ENCODE measurements at places on chromosomes 7 and 10.

- no peak for DNase-seq
Measured at GRCh38 chr10:101425535-101425934, 71.6 kb downstream of the BTRC start.

DNA sequence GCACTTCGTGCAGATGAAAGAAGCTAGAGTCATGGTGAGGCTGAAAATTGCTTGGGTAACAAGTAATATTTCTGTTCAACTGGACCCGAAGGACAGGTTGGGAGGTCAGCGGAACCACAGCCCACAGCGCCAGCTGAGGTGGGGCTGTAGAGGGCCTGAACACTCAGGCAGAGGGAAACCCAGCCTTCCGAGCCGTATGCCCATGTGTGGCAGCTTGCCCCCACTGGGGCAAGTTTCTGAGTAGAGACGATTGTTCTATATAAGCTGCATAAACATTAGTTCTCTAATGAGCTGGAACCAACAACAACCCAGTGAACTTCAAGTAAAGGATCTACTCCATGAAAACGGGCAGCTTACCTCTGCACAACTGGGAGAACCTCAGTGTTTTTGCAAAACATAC lies 58.4 kb upstream of the TNS3 start:
- no peak for DNase-seq

DNA sequence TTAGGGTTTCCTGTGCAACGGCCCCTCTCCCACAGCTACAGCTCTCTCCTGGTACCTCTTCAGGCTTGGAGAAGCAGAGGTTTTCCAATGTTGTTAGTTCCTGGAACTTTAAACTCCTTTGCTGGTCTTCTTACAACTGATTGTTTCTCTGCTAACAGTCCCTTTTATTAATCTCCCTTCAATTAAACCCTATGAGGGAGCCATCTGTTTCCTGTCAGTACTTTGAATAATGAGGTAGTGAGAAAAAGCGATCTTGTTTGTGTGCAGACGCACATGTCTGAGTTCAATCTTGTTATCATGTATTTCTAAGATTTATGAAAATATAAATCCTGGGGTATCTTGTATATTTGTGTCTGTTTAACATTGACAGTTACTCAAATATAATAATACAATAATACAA lies 102.4 kb downstream of the MDFIC start:
- DNase-seq = no peak

- no peak for DNase-seq
Measured at GRCh38 chr7:52482076-52482475, 553.4 kb upstream of the POM121L12 start.

GRCh38 chr10:69473304-69473990 lies 22.2 kb downstream of the TSPAN15 start:
- DNase-seq = no peak

GRCh38 chr7:116807011-116807560 lies 55.3 kb upstream of the CAPZA2 start:
- DNase-seq = no peak

DNA sequence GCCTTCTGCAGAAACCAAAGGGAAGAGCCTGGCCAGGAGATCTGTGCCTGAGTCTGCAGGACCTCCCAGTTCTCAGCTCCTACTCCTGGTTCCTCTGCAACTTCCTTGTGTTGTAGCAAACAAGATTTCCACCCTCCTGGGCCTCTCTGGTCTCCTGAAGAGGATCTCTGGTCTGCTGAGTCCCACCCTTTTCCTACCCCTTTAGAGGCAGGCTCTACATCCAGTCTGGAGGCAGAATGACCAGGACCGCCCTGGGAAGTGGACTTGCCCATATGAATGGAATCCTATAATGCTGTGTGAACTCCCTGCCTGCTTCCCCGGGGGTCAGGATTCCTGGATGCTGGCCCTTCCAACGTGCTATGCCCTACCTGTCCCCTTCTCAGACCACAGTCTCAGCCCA lies 3.2 kb downstream of the DENND2A start:
- no peak for DNase-seq

GRCh38 chr10:48574322-48574796 lies 30.5 kb downstream of the ARHGAP22 start:
- DNase-seq = no peak

DNA sequence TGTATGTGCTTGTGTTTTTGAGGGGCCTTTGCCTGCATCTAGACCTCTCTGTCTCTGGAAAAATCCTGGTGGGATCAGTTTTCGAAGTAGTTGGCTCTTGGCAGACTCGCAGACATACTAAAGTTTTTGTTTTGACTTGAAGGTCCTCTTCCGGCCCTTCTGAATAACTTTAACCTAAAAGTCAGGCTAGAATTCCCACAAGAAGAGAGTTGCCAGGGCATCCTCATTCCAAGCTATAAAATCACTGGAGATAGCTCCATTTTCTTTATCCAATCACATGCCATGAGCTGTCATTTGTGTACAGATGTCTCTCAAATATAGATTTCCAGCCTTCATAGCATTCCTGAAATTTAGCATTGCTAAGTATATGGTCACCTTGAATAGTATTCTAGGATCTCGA lies 967.8 kb downstream of the LRMDA start:
- no peak for DNase-seq

- no peak for DNase-seq
Measured at GRCh38 chr10:64648915-64649314, 1127.7 kb downstream of the REEP3 start.

DNA sequence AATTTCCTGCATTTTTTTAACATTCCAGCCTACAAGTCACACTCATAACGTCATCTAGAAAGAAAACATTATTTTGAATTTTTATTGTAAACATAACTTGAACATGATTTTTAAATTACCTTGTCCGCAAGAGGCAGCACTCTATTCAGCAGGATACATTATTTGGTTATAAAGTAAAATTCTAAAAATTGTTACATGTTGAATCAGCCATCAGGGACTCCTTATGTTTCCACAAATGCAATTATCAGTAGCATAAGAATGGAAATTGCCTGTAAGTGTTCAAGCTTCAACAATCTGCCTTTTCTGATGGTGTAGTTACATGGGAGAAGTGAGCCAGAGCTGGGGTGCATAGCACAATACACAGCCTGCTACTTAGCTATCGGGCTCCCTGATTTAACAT lies 97.5 kb downstream of the ZNF365 start:
- no peak for DNase-seq

- DNase-seq = no peak
Measured at GRCh38 chr10:86931872-86932271, 25.5 kb downstream of the MMRN2 start.

- no peak for DNase-seq
Measured at GRCh38 chr10:110978204-110978603, 58.8 kb downstream of the SHOC2 start.

- DNase-seq = no peak
Measured at GRCh38 chr7:158014976-158015375, 572.6 kb downstream of the PTPRN2 start.

DNA sequence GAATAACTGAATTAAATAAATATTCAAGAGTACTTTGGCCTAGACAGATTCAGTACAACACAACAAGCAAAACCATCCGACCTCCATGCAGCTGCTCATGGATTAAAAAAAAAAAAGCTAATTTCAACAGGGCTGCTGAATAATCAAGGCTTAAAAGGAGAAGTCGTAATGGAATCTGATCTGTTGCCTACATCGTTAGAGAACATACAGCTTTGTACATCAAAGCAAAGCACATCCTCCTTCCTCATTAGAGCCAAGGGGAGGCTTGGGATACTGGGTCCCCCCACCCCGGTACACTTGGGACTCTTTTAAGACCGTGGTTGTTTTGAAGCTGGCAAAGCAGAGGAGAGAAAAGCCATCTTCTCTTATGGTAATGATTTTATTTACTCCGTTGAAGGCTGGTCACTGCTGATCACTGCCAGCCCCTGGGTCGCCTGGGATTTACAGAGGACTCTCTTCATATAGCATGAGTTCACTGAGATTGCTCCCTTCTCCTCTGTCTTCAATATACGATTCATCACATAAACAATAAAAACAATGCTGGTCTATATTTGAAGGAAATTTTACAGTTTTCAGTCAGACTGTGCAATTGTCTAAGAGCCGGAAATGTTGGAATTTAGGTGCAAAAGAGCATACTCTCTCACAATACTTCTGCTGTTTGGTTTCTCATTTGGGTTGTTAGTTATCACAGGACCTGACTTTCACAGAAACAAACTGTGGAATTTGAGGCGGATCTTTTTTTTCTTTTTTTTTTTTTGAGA lies 148.8 kb downstream of the FAM107B start:
- DNase-seq = no peak

- DNase-seq = no peak
Measured at GRCh38 chr10:34513636-34514035, 301.5 kb downstream of the PARD3 start.

- DNase-seq = peak; percentile 44
Measured at GRCh38 chr7:105297985-105298384, 90.7 kb downstream of the SRPK2 start.

- DNase-seq = no peak
Measured at GRCh38 chr7:55073051-55073511, 54.3 kb downstream of the EGFR start.

DNA sequence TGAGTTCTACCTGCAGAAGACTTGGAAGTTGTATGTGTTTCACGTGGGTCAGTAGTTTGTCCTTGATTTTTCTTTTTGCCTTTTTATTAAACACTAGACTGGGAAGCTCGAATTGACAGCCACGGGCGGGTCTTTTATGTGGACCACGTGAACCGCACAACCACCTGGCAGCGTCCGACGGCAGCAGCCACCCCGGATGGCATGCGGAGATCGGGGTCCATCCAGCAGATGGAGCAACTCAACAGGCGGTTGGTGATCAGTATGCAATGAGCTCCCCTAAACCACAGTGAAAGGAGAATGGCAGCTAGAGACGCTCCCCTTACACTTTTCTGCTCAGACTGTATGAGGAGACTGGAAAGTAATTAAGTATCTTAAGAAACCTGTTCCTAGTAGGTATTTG lies 126.7 kb upstream of the STK17A start:
- DNase-seq = no peak

DNA sequence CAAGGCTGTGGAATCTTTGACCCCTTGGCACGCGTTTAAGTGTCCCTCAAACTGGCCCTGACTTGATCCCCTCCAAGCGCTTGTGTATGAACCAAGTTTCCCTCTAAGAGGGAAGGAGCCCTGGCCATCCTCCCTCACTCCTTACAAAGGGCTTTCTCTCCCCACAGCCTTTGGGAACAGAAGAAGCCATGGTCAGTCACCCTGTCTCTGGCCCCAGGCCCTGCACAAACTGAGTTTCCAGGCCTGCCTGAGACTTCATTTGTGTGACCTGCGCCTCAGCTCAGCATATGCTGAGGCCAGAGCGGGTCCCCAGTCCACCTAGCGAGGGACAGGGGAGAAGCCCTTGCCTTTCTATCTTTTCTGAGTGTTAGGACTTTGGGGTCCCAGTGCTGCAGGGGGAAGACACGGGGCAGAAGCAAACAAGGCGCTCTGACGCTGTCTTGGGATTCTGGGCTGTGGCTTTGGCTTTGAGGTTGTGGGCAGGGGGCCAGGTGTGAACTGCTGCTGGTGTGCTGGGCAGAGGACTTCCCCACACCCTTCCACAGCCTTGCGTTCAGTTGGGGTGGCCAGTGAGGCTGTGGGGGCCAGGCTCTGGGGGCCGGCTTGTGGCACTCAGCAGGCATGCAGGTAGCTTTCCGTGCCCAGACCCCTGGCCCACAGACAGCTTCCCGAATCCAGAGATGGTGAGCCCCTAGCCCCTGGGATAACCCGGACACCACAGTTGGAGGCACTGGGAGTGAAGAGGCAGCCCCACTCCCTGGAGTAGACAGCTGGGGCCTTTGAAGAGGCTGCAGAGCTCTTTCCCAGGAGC lies 1.5 kb downstream of the RET start:
- no peak for DNase-seq

DNA sequence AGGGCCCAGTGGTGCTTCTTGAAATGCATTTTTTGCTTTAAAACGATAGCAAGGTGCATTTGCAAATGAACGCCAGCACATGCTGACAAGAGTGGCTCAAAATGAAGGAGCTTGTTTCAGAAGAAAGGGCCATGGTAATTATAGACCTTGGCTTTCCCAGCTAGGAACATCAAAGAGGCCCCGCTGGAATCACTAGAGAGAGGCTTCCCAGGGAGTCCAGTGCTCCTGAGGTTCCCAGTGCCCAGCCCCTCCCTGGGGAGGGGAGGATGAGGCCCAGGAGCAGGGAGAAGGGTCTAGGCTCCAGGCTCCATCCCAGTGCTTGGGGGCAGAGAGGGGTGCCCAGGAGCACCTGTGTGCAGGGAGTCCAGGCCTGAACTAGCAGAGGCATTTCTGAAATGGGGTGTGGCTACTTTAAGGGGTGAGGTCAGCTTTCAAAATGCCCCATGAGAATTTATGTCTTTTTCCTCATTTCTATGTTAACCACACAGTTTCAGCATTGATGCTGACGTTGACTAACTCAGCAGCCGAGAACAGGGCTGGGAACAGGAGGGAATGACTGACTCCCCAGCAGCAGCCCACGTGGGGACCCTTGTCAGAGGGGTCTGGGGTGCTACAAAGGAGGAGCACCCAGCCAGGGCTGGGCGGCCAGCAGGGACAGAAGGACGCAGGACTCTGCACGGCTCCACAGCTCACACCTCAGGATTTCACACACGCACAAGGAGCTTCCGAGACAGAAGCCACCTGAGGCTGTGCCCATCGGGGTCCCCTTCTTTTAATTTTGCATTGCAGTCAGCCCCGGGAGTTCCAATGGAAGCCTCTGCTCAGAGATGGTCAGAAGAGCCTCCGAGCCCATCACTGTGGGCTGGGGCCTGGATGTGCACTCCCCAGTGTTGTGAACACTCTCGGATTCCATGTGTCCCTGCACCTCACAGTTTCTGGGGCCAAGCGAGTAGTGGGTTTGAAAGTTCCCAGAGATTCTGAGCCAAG lies 570.2 kb downstream of the PTPRN2 start:
- no peak for DNase-seq

DNA sequence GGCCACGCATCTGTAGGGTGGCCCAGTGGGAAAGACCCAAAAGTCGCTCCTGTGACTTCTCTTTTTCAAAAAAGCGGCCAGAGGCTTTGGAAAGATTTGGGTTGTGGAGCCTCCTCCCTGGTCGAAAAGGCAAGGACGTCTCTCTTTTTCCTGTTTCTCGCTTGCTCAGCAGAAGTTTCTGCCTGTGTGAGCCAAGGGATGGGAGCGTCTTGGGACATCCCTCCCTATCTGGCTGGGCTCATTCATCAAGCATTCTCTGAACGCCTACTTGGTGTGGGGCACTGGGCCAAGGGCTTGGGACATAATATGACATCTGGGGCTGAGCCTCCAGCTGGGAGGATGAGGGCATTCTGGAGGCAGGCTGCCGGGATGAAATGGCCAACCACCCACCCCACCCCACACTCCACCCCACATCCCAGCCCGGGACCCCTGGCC lies 120.9 kb downstream of the C10orf105 start:
- no peak for DNase-seq

Data from activated CD4-positive, alpha-beta T cell treated with anti-CD3 and anti-CD28 coated beads, Interleukin-2, amount 50 U/mL, for 48 hours (primary cell).